Ammon's horn (tissue), 1 donor: ENCODE measurements at places on chromosomes 3 and 15.

GRCh38 chr15:27679731-27680471 lies 419.2 kb downstream of the OCA2 start:
- DNase-seq, result peak; percentile 27

- DNase-seq, result peak; percentile 21
Observed at GRCh38 chr15:51830276-51830806, 888 bp downstream of the TMOD3 start.

DNA sequence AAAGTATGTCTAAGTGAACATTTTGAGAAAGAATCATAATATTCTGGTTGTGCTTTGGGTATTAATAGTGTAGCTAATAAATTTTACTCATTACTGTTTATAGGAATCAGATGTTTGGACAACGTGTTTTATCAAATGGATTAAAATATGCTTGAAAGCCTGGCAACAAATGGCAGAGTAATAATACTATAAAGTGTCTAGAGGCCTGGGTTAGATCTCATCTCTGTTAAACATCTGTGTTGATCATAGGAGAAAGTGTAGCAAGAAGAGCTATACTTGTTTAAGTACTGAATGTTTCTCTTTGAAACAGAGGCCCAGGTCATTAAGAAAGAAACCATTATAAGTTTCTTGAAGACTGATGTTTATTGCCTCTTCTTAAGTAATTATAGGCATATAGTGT lies 30.5 kb downstream of the VPS8 start:
- DNase-seq, result no peak

- DNase-seq, result no peak
Observed at GRCh38 chr3:81544385-81544784, 217.1 kb downstream of the GBE1 start.

GRCh38 chr15:45715528-45715927 lies 80.7 kb downstream of the SQOR start:
- no peak for DNase-seq

- DNase-seq, result peak; percentile 36
Observed at GRCh38 chr3:5136211-5136918, 14.3 kb downstream of the ARL8B start.

- no peak for DNase-seq
Observed at GRCh38 chr3:101902041-101902440, 52.7 kb downstream of the NFKBIZ start.

- DNase-seq, result no peak
Observed at GRCh38 chr3:13210221-13210975, 137.2 kb upstream of the IQSEC1 start.

DNA sequence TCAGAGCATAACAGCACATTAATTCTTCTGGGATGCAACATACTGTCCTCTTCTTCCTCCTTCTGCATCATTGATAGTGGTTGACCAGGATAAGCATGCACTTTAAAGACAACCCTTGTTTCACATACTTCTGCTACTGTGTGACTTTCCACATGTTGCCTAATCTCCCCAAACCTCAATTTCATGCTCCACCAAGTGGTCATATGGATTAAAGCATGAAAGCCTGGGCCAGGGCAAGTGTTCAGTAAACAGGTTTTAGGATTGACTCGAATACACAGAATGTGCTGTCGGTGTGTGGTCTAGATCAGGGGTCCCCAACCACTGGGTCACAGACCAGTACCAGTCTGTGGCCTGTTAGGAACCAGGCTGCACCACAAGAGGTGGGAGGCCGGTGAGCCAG lies 22.5 kb upstream of the BFSP2 start:
- peak; percentile 71 for DNase-seq

- DNase-seq, result peak; percentile 29
Observed at GRCh38 chr3:145798696-145799537, 362.1 kb downstream of the PLOD2 start.

- DNase-seq, result peak; percentile 51
Observed at GRCh38 chr3:46383211-46383950, 12.6 kb downstream of the CCR5 start.

- DNase-seq, result peak; percentile 39
Observed at GRCh38 chr3:129207479-129207878, 23.8 kb upstream of the CNBP start.

DNA sequence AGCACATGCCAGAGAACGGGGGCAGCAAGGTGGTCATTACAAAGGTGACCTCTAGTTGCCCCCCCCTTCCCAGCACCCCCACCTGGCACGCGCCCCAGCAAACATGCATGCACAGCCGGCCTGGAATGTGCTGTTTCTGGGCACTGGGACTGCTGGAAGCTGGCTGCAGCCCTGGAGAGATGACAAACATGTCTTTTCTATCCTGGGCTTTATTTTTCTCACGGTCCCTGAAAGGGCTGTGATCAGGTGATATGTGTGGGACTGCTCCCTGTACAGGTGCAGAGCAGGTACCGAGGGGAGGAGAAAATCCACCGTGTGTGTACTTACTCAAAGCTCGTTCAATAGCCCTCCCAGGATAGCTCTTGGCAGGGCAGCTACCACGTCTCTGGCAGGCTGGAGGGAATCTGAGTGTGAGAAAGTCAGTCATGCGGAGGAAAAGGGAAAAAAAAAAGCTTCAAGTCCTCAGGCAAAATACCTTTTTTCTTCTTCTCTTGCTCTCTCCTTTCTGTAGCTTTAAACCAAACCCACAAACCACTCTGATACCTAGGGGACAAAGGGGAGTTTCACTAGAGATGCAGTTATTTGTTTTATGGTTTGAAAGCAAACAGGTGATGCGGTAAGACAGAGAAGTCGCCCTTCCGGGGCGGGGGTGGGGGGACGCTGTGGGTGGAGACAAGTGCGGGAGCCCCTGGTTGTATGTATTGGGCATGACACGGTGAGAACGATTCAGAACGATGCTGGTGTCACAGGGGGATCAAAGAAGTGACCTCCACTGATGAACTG lies 5.0 kb upstream of the HES1 start:
- DNase-seq, result peak; percentile 58

DNA sequence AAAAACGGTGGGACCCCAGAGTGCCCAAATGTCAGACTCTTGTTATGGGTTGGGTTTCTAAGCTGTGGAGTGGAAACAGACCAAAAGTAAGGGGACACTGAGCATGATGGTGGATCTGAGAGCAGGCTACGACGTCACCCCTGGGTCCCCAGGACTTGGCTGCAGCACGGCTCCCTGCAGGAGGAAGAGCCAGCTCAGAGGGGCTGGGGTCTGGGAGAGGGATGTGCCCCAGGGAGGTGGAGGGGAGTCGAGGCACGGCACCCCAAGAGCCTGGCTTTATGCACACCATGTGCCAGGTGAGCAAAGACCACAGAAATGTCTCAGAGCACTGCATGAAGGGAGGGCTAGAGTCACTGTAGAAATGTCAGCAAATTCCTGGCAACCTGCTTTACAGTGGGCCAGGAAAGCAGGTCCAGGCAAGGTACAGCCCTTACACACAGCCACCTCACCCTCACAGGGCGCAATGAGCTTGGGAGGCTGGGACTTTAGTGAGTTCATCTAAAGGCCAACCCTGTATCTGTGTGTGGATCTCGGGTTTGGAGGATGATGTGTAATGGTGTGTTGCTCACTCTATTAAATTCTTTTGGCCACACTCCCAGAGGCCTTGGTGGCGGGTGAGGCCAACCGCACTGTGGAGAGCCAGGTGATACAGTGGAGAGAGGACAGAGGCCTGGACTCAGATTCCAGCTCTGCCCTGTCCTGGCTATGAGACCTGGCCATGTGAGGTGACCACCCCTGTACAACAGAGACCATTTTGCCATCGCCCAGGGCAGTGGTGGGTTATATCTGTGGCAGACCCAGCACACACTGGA lies 14.1 kb downstream of the CTSH start:
- no peak for DNase-seq
